ENCODE measurements at places on chromosomes 6 and 20.

DNA sequence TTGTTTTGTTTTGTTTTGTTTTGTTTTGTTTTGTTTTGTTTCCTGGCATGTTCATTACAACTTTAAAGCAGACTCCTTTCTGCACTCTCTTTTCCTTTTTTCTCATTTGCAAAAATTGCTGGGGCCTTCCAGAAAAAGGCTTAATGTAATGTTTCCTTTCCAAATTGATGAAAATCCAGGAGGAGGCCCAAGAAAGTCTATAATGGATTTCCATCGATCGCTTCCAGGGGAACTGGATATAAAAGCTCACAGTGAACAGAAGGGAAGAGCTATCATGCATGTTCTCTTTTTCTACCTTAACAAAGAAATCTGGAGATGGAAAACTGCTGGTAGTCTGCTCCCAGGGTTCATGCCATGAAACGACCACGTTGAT is 28.7 kb downstream of the ISM1 start:
- no peak for DNase-seq

DNA sequence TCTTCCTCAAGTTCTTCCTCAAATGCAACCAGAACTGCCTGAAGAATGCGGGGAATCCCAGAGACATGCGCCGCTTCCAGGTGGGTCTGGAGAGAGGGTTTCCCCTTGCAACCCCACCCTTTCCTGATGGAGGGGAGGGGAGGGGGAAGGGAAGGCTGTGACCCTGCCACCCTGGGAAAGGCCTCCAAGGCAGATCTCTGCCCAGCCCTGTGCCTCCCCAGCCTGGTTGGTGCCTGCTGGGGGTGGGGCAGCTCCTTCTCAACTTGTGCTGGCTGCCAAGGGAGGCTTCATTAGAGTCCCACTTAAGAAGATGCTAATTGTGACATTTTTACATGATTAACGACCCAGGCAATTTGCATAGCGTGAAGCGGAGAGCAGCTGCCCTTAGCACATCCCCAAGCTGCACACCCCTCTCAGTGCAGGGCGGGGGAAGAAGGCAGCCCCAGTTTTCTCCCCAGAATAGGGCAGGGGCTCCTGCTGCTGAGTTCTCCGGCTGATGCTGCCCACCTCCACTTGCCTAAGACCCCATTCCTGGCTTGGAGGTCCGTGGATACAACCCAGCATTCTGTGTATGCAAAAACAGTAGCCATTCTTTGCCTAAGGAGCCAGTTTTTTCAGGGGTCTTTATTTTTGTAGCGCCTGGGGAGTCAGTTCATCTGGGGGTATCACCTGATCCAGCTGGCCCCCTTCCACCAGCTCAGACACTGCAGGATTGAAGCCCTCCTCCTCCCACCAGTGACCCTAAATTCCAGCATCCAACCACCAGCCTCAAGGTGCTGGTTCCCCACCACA is 51.7 kb downstream of the CPXM1 start:
- DNase-seq, result no peak

- no peak for DNase-seq
These were observed 62.0 kb downstream of the PPP1R14C start for GRCh38 chr6:150204705-150205472.

GRCh38 chr20:49482621-49483017 is at the start of gene KCNB1:
Gene KCNB1, minus strand, starts transcription at chr20:49482668. Its CDS starts 188 bp downstream, at chr20:49482480.
- peak; percentile 28 for DNase-seq

DNA sequence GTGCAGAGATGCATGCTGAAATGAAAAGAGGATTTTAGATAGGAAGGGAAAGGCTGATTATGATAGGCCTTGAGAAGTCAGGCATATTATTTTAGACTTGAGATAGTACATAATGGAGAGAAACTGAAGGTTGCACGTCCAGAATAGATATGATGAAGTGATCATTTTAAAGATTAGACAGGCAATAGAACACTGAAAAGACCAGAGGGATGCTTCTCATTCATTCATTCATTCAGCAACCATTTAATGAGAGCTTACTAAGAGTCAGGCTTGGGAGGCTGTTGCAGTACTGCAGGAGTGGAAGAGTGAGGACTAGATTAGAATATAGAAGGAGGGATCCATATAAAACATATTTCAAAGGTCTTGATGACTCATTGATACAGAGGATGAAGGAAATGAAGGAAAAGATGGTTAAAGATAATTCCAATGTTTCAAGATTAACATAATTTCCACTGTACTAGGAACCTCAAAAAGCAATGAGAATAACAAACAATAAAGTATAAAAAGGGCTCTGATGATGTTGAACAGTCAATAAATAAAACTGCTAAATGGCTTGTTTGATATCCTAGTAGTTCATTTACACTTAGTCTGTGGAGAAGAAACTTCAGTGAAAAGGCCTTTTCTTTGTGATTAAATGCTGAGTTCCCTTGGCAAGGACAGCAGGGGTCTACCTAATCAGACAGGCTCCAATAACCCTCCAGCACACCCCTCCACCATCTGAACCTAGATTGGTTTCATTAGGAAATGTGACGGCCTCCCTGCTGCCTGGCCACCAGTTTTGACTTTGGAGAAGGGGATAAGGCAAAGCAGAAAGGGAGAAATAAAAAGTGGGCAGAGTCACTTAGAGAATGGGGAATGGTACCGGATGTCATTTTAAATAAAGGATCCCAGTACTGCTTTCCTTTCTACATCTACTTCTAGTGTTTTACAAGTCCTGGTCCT is 5.3 kb upstream of the FBXO9 start:
- no peak for DNase-seq

DNA sequence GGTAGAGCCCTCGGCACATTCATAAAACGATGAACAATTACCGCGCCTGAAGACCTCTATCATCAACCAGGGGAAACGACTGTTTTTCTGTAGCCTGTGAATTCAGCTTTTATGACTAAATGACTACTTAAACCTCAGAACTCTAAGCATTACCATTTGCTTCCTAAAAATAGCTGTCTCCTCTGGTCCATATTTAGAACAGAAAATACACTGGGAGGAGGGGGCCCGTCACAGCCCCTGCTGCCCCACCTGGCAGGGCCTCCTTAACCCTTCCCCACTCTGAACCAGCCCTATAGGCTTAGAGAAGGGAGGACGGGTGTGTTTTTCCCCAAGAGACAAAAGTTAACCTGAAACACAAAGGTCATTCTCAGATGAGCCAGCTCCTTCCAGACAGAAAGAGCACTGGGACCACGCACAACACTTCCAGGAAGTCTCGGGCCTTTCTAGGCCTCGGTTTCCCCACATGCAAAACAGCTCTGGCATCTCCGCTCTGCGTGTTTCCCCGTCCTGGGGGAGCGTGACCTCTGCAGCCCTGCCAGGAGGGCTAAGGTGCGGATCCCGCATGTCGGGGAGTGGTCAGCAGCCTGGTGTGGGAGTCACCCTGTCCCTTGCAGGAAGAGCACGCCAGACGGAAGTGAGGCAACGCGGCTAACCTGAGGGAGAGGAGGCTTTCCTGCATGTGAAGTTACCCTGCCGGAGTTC is 193.9 kb downstream of the DLL1 start:
- DNase-seq, result no peak

DNA sequence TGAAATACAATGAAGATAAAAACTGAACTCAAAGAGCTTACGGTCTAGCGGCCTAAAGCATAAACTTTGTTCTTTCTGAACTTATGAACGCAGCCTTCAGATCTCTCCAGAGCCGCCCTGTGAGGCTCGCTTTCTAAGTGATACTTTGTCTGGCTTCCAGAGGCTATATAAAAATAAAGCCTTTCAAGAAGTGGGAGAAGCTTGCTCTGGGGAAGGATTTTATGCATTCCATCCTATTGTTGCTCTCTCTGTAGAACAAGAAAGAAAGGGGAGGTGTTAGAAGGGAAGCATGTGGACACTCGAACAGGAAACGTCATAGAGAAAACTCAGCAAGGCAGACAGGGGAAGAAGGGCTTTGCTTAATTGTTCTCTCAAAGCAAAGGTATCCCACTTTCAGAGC is 77.0 kb downstream of the TBX18 start:
- DNase-seq, result no peak

DNA sequence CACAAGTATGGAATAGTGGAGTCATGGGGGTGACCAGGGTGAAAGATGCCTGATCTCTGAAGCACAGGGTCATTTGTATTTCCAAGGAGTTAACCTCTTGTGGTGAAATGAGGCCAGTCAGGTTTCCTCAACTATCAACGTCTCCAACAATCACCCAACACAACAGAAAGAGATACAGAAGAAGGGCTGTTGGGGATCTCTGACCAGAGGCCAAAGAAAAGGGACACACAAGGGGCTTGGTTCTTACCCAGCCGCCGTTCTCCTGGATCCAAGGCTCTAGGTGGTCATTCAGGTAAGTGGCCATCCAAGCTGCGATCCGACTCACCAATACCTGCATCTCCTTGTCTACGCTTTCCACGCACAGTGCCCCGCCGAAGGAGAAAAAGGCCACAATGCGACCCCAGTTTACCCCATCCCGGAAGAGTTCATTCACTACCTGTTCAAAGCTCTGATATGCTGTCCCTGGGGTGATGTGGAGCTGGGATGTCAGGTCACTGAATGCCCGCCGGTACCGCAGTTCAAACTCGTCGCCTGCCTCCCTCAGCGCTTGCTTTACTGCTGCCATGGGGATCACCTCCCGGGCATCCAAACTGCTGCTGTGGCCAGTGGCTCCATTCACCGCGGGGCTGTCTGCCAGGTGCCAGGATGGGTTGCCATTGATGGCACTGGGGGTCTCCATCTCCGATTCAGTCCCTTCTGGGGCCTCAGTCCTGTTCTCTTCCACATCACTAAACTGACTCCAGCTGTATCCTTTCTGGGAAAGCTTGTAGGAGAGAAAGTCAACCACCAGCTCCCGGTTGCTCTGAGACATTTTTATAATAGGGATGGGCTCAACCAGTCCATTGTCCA is 1.0 kb downstream of the BCL2L1 start:
- DNase-seq, result no peak

GRCh38 chr6:3026791-3027626 is 27.3 kb downstream of the NQO2 start:
- peak; percentile 44 for DNase-seq
